ENCODE measurements at places on chromosomes 16 and 17.

DNA sequence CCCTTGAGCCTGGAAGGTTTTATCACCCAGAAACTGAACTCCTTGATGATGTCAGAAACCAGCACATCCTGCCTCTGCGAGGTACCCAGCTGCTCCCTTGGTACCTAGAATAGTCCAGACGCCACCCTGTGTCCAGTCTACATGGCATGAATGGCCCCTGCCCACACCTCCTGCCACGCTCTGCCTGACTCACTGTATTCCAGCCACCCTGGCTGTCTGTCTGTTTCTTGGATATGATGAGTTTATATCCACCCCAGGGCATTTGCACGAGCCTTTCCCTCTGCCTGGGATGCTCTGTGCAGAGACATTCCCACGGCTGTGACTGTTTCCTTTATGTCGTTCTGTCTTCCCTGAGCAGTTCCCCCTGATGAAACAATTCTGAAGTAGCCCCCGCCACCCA lies 68.7 kb downstream of the CRISPLD2 start:
- DNase-seq, result no peak

- DNase-seq, result no peak
Measured at GRCh38 chr17:50871898-50872297, 5.7 kb upstream of the TOB1 start.

- DNase-seq, result no peak
Measured at GRCh38 chr17:57410169-57410568, 153.8 kb downstream of the MSI2 start.

- no peak for DNase-seq
Measured at GRCh38 chr17:3659541-3660111, 8.8 kb downstream of the TAX1BP3 start.

DNA sequence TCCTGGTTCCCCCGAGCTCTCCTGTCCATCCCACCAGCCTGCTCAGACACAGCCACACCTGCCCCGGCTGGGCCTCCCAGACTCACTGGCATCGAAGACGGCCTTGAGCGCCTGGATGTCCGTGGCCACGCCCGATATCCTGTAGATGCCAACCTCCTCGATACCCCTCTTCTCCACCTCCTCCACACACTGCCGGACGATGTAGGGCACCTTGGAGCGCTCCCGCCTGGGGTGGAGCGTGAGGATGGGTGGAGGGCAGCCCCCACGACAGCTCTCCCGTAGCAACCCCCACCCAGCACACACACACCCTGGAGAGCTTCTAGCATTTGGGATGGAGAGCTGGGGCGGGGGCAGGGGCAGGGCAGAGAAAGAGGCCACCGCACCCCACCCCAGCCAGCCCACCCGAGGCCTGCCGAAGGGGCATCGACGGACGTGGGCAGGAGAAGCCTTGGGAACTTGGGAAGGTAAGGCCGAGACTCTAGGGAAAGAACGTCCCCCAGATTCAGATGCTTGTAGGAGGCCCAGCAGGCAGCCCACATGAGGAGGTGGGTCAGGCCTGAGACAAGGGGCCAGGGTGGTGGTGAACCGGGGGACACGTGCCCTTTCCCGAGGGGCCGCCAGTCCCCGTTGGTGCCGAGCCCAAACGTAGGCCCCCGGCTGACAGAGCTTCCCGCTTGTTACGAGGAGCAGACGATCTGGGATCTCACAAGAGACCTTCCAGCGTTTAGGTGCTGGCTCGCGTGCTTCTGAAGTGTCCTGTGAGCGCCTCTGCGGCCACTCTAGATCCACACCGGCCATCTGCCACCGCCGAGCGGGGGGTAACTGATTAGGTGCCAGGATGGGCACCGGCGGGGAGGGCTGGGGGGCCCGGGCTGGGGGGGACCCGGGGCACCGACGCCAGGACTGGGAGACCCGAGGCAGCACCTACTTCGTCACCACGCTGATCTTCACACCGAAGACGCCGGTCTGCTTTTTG lies 15.1 kb downstream of the TIMM22 start:
- no peak for DNase-seq

- no peak for DNase-seq
Measured at GRCh38 chr17:4492721-4493561, 5.7 kb upstream of the SPNS2 start.

DNA sequence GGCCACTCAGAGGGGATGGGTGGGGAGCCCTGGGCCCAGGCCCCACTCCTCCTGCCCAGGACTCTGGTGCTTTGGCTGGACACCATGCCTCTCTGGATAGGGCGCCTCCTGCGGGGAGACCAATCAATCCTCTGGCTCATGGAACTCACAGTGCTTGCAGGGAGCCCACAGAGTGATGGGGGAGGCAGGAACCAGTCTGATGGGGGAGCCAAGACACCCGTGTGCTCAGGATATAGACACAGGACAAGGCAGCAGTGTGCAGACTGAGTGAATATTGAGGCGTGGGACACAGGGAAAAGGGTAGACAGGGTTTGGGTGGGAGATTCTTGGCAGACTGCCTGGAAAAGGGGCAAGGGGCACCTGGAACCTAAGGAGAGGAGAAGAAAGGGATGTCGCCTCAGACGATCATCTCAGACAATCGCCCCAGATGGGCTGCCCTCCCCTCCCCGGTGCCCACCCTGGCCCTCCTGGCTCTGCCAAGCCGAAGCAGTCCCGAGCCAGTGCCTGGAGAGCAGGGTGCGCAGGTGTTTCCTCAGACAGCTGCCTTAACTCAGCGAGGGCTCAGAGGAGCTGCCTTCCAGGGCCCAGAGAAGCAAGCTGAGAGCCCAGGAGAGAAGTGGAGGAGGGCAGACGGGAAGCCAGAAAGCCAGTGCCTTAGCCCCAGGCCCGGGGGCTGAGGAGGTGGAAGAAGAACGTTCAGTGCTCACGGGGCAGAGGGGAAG lies 37.4 kb upstream of the DLX4 start:
- DNase-seq, result no peak

DNA sequence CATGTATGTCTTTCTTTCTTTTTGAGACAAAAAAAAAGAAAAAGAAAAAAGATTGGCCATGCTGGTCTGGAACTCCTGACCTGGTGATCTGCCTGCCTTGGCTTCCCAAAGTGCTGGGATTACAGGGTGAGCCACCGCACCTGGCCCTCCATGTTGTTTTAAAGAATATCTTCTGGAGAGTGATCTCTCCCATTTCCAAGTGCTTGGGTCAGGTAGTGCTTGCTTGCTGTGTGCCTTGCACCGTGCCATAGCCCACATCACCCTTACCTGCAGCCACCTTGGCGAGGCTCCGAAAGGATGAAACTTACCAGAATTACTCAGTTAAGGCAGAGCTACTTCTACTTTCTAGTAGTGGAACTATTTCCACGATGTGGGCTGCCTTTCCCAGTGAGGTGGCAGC lies 19.0 kb upstream of the KDM6B start:
- DNase-seq, result no peak

DNA sequence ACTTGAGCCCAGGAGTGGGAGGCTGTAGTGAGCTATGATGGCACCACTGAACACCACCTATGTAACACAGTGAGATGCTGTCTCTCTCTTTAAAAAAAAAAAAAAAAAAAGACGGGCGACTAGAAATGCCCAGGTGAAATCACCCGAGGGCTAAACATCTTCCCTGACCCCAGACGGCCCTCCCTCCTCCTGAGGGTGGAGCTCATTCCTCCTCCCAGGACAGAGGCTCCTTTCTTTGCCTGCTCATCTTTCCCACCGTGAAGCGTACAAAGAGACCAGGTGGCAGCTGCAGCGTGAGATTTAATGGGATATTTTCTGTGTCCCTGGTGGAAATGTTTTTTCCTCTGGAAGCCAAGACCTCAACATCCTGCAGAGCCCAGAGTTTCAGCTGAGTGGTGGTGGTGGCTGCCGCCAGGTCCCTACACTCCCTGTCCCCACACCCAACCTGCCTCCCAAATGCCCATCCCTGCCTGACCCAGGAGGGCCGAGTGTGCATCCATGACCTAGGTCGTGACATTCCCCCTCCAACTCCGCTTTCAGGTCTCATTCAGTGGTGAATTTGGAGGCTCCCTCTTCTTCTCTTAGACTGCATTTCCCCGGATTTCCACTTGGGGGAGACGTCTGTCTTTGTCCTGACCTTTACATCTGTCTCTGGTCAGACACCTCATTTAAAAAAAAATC lies 14.4 kb upstream of the GPRC5B start:
- DNase-seq, result peak; percentile 10

GRCh38 chr17:72967977-72968585 lies 124.4 kb downstream of the SLC39A11 start:
- DNase-seq, result no peak

GRCh38 chr16:27436065-27436464 lies 34.1 kb downstream of the IL21R start:
- DNase-seq, result no peak

GRCh38 chr16:88610080-88610479 lies 28.3 kb upstream of the IL17C start:
- no peak for DNase-seq

DNA sequence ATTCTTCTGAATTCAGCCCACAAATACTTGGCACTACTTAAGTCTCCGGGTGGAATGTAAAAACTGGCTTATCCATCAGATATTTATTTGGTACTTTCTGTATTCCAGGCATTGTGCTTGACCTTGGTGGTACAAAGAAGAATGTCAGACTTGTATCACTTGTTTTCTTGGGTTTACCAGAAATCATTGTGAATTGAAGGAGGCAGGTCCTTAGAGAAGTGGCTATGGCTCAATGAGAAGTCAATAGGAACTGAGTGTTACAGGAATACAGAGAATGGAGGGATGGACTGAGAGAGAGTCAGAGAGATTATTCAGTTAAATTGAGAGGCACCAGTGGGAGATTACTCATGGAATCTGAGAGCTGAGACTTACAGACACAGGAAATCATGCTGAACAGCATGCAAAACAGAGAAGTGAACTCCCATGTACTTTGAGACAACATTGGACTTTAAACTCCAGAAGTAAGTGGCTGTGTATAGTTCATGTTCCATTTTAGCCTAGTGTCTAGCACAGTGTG lies 704.1 kb downstream of the CDH11 start:
- DNase-seq, result no peak

GRCh38 chr17:57559634-57560318 lies 185.3 kb downstream of the CCDC182 start:
- no peak for DNase-seq

GRCh38 chr17:59856859-59857794 lies 35.6 kb downstream of the TUBD1 start:
- DNase-seq, result no peak

GRCh38 chr16:87701078-87701460 lies 64.7 kb downstream of the KLHDC4 start:
- no peak for DNase-seq

DNA sequence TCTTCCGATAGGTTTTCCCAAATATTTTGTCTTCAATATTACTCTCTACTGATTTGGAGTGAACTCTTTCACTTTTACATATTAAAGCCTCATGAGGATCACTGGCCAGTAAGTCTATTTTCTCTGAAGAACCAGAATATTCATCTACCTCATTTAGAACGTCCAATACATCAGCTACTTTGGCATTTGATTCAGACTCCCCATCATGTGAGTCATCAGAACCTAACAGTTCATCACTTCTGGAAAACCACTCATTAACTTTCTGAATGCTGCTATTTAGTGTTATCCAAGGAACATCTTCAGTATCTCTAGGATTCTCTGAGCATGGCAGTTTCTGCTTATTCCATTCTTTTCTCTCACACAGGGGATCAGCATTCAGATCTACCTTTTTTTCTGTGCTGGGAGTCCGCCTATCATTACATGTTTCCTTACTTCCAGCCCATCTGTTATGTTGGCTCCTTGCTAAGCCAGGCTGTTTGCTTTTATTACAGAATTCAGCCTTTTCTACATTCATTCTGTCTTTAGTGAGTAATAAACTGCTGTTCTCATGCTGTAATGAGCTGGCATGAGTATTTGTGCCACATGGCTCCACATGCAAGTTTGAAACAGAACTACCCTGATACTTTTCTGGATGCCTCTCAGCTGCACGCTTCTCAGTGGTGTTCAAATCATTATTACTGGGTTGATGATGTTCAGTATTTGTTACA lies 30.9 kb downstream of the BRCA1 start:
- no peak for DNase-seq

- no peak for DNase-seq
Measured at GRCh38 chr16:12429756-12430155, 373.9 kb downstream of the CPPED1 start.
